ENCODE measurements at places on chromosomes 16 and 17.

DNA sequence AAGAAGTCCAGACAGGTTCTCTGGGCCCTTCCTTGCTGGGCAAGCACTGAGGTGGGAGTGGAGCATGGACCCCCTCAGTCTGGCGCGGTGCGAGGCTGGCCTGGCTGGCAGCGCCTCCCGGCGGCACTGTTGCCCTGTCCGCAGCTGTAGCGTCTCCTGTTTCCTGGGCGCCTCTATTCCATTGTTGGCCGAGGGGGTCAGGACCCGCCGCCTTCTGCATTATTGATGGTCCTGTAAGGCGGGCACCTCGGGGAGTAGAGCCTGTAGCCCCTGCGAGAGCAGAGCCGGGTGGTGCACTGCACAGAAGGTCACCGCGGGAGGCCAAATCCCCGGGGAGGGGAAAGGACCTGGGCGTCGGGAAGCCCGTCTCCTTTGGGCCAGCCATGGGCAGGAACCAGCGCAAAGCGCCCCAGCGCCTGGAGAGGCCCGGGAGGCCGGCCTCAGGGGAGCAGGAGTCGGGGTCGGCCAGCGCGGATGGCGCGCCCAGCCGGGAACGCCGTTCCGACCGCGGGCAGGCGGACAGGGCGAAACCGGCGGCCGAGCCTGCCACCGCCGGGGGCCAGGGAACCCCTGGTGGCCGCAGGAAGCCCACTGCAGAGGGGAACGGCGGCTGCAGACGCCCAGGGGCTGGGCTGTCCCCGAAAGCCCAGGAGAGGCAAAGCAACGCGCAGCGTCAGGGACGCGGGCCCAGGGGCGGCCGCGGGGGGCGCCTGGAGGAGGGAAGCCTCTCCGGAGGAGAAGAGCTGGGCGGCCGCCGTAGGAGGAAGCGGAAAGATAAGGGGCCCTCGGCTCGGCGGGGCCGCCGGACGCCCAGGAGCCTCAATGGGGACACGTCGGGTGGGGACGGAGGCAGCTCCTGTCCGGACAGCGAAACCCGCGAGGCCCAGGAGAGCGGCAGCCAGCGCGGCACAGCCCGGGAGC lies at the start of gene MYO15B:
Gene MYO15B (plus strand): TSS at position 126 of the 921 bp plus-strand sequence. CDS start 258 bp downstream, at position 384.
- H3K27me3 ChIP-seq, result peaks cover 29% of the 10 kb centered on the region
- H3K27ac ChIP-seq, result peak within 1 kb of the TSS; percentile 76
- H3K4me1 ChIP-seq, result peaks cover 3% of the 10 kb centered on the region
- H3K36me3 ChIP-seq, result no peaks in the 10 kb centered on the region

GRCh38 chr16:89052191-89052889 lies 41.3 kb upstream of the ACSF3 start:
- H3K27ac ChIP-seq, result no peak overlapping the region
- no peak for DNase-seq
- no peaks in the 10 kb centered on the region for H3K36me3 ChIP-seq
- peak overlapping the region; percentile 83 for H3K4me3 ChIP-seq

DNA sequence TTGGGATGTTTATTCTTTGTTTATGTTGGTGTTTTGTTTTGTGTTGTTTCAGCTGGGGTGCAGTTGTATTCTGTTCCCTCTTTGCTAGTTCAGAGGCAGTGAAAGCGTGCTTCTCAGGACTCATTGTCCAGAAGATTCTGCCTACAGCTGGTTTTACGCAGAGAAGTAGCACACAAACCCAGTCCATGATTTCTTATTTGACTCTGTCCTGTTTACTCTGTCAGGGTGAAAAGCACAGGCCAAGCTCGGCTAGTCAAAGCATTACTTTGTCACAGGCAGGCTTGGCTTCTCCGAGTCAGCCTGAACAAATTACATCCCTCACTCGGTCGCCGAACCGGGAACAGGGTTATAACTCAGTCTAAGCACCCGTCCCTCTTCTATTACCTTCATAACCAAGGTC lies 435.0 kb downstream of the MAF start:
- no peak for DNase-seq
- H3K4me3 ChIP-seq, result no peak overlapping the region
- peaks cover 2% of the 10 kb centered on the region for H3K36me3 ChIP-seq
- peaks cover 19% of the 10 kb centered on the region for H3K4me1 ChIP-seq
- no peaks in the 10 kb centered on the region for H3K27me3 ChIP-seq

- H3K27me3 ChIP-seq, result peaks cover 12% of the 10 kb centered on the region
- peak overlapping the region; percentile 17 for H3K4me3 ChIP-seq
- no peak overlapping the region for H3K27ac ChIP-seq
- no peak for DNase-seq
These were observed 55.6 kb upstream of the MAP3K14 start for GRCh38 chr17:45372325-45372869.

DNA sequence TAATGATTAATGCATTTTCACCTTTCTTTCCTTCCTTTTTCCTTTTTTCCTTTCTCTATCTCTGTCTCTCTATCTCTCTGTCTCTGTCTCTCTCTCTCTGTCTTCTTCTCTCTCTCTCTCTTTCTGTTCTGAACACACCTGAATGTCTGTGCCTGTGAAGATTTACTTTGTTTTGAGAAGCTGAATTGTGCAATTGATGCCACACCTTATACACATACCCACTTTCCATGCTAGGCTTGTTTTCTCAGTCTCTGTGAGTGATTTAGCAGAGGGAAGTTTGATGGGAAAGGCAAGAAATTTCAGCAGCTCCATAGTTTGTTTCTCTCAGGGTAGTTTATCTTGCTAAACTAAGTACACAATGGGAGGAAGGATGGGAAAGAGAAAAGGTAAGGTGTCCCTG lies 9.3 kb upstream of the CAPNS2 start:
- peaks cover 4% of the 10 kb centered on the region for H3K27me3 ChIP-seq
- no peak overlapping the region for H3K4me3 ChIP-seq
- DNase-seq, result no peak
- H3K27ac ChIP-seq, result no peak overlapping the region

DNA sequence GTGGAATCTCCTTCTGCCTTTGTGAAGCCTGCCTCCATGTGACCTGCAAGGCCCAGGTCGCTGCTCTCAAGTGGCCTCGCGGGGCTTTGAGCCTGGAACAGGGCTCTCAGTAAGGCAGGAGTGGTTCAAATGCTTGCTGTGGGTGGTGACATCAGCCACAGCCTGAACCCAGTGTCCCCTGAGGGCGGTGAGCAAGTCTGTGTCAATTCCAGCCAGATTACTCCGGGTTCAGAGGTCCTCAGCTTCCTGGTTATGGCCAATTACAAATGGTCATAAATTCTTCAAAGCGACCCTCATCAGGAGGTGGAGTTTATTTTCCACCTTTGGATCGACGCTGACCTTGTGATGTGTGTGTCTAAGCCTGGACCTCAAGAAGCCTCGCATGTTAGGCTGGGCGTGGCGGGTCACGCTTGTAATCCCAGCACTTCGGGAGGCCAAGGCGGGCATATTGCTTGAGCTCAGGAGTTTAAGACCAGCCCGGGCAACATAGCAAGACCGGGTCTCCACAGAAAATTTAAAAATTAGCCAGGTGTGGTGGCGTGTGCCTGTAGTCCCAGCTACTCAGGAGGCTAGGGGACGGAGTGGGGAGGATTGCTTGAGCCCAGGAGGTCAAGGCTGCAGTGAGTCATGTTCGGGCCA lies 17.3 kb downstream of the LGALS3BP start:
- H3K4me1 ChIP-seq, result no peaks in the 10 kb centered on the region
- H3K27ac ChIP-seq, result no peak overlapping the region
- no peak overlapping the region for H3K4me3 ChIP-seq
- no peaks in the 10 kb centered on the region for H3K36me3 ChIP-seq
- H3K27me3 ChIP-seq, result no peaks in the 10 kb centered on the region
